H1 (cell line): ENCODE measurements at places on chromosomes 5 and 9. TPM values are rescaled to one million over a fixed set of nuclear protein-coding genes. Genes with fewer than 3 reads are reported as not detected.

Gene KIF12
- total RNA-seq = 3.4 and 3.9 TPM in 2 replicates

Gene TSSK1B
- not detected in 2 replicates for total RNA-seq

Gene RGS7BP
- total RNA-seq = 2.3 TPM in 2 replicates

GRCh38 chr5:59835800-59836199, 57.7 kb downstream of the PDE4D start:
- no peak for DNase-seq
- no peaks in the 10 kb centered on the region for H3K36me3 ChIP-seq
- H3K4me1 ChIP-seq = no peaks in the 10 kb centered on the region
- no peaks in the 10 kb centered on the region for H3K27me3 ChIP-seq

- no peak for DNase-seq
- no peak overlapping the region for H3K4me3 ChIP-seq
- H3K27ac ChIP-seq = no peak overlapping the region
Observed at GRCh38 chr9:126507318-126508109, 106.2 kb upstream of the LMX1B start.

DNA sequence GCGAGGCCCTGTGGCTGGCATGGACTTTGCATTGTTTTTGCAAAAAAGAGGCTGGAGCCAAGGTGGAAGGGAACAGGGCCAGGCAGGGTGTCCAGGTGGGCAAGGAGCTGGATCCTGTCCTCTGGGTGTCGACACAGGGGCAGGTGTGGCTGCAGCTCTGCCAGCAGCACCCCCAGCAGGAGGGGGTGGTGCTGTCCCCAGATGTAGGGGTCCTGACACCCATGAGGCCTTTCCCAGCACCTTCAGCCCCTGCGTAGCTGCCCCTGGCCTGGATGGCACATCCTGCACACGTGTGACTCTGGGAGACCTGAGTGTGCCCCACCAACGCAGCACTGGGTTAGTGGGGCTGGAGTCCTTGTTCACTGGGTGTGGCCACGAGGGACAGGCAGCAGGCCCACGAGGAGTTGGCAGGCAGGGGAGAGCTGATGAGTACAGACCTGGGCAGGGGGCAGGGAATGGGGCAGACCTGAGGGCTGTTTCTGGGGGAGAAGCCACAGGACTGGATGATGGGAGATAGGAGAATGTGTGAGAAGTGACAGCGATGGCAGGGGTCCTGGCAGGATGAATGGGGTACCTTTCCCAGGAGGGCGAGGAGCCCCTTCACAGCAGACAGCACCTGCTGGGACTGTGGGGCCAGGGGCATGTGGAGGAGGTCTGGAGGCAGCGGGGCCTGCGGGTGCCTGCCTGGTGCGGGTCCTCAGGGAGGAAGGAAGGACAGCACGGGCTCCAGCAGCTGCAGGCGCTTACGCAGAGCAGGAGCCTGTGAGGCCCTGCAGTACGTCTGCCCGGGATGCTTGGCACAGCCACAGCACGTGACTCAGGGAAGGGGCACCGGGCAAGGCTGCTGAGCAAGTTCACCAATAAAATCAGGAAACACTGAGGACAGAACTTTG, 3.6 kb upstream of the RASGEF1C start:
- peaks cover 23% of the 10 kb centered on the region for H3K27me3 ChIP-seq
- H3K36me3 ChIP-seq = no peaks in the 10 kb centered on the region
- peaks cover 5% of the 10 kb centered on the region; the same call in 1 of the 2 replicates for H3K4me1 ChIP-seq
- H3K27ac ChIP-seq = no peak overlapping the region
- no peak for DNase-seq

- H3K36me3 ChIP-seq = no peaks in the 10 kb centered on the region
- H3K4me3 ChIP-seq = no peak overlapping the region
Observed at GRCh38 chr5:10479154-10479721, 37.6 kb downstream of the ROPN1L start.

DNA sequence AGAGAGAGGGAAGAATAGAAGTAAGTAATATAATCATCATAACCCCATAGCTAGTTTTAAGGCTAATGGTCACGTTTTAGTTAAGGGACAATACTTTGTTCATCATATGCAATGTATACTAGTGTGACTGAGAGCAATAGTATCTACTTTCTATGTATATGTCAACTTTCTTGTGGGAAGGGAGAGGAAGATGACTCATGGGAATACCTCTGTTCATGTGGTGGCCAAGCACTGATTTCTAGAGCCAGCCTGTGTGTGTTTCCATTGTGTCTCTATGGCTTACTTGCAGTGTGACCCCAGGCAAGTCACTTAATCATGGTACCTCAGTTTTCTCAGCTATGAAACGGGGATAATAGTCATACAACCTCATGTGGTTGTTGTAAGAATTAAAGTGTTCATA, 639.6 kb downstream of the CETN3 start:
- no peak overlapping the region for H3K4me3 ChIP-seq
- H3K36me3 ChIP-seq = no peaks in the 10 kb centered on the region
- no peak for DNase-seq
- no peaks in the 10 kb centered on the region for H3K4me1 ChIP-seq
- no peak overlapping the region for H3K27ac ChIP-seq

GRCh38 chr9:86471171-86471815, 117.1 kb upstream of the TUT7 start:
- no peak for DNase-seq
- no peak overlapping the region for H3K27ac ChIP-seq
- H3K4me1 ChIP-seq = no peaks in the 10 kb centered on the region

GRCh38 chr9:98095401-98095800, 23.6 kb downstream of the TRIM14 start:
- H3K27ac ChIP-seq = no peak overlapping the region
- H3K4me1 ChIP-seq = peaks cover 7% of the 10 kb centered on the region
- H3K4me3 ChIP-seq = no peak overlapping the region
- 0 out of 2 replicates have a peak, but pooled peaks cover 3% of the 10 kb centered on the region for H3K36me3 ChIP-seq
- H3K27me3 ChIP-seq = no peaks in the 10 kb centered on the region
- no peak for DNase-seq

GRCh38 chr5:113900816-113901215, 387.3 kb downstream of the YTHDC2 start:
- no peak for DNase-seq
- H3K4me1 ChIP-seq = no peaks in the 10 kb centered on the region
- H3K36me3 ChIP-seq = no peaks in the 10 kb centered on the region
- no peaks in the 10 kb centered on the region for H3K27me3 ChIP-seq

DNA sequence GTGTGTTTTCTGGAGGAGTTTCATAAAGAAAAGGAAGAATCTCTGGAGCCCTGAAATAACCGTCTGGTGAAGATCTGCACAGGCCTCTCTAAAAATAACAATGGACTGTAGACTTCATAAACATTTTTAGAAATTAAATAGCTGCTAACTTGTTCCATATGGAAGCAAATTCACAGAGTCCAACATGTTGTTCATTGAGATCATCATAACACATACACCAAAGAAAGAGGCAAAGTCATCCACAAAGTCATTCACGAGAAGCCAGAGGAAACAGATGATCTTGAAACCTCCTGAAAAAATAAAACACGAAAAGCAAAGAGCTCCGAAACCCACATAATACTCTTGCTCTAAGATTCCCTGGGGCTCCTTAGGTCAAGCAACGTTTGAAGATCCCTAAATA, 347.8 kb downstream of the EFNA5 start:
- no peaks in the 10 kb centered on the region for H3K4me1 ChIP-seq
- no peaks in the 10 kb centered on the region for H3K36me3 ChIP-seq
- no peak for DNase-seq
- no peak overlapping the region for H3K27ac ChIP-seq
- no peaks in the 10 kb centered on the region for H3K27me3 ChIP-seq
